Right cardiac atrium (tissue), 5 donors: ENCODE measurements at places on chromosomes 3 and 15.
A peak's percentile ranks its signal among the peaks of the same experiment; 100 is the strongest.

DNA sequence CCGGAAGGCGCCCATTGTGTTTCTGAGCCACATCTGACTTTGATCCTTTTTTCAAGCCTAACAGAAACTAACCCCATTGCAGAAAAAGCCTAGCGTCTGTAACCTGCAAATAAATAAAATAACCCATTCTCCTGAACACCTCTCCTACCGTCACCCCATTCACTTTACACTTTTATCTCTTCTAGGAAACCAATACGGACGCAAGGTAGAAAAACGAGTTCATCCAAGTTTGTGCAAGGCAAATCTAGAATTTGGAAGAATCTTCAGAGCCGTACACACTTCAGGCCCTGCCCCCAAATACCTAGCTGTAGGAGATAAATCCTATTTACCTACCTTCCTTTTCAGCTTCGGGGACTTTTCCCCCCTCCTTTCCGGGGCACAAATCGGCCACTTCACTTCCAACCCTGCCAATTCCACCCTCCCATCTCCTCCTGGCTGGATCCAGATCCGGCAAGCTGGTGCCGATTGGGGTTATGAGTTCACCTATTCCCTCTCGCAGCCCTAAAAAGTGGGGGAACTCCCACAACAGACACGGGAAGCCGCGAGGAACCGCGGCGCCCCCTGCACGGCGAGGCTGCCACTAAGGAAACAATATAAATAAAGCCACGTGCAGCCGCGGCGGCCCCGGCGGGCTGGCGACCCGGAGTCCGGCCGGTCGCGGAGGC lies 987 bp downstream of the PRTG start:
- DNase-seq, result no peak

DNA sequence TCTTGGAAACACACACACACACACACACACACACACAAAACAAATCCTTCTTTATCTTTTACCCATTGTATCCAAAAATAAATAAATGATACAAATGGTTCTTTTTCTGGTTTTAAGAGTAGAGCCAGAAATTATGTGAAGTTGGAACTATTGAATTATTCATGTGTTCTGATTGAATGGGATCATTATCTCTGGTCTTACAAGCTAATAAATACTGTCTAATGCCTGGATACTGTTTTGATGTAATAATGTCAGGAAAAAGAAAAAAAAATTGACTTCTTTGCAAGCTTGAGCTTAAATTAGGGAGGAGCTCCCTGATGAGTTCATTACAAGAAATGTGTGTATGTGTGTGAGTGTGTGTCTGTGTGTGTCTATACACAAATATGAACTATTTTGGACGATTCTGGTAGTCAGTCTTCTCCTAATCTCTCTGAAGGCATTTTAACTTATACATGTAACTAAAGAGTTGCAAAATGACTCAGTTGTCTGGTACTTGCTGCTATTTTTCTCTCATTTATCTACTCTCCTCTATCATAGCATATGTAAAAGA lies 507.2 kb upstream of the AGTR1 start:
- DNase-seq, result no peak

DNA sequence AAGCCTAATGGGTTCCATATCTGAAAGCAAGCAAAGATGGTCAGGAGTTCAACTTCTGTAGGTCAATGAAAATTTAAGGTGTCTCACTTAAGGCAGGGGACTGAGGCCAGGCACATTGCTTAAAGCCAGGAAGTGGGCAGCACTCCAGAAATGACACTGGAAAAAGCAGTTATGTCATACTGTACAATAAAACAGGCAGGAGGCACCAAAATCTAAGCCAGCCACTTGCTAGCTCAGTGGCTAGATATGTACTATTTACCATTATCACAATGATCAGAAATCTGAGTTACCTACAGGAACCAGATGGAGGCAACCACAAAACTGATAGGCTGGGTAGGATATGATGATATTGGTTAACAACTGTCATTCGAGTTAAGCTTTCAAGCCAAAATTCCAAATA lies 57.3 kb downstream of the FRMD5 start:
- no peak for DNase-seq

DNA sequence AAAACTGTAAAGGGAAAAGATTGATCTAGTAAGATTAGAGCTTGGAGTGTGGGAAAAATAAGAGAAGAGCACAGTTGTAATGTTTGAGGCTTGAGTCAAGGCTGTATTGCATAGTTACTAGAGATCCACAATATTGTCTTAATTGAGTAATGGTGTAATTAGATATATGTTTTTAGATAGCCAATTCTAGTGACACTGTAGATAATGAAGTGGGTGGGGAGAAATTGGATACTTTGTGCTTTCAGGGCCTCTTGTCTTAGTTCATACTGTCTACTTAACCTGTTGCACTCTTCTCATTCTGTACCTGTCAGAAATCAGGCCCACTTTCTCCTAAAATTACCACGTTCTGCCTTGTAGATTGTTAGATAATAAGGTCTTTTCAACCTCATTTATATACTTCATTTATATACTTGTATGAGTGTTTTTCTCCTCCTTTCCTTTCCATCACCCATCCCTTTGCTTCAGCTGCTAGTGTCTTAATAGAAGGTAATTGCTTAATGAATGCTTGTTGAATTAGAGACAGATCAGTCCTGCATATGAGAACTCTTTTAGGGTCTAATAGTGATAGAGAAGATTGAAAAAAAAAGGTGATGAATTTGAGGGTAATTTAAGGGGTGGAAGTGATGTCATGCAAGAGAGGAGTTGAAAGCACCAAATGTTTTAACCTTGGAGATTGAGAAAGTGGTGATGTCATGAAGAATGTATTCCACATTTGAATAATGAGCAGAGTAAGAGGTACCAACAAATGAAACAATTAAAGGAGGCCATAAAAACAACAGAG lies 32.0 kb downstream of the PIK3CA start:
- no peak for DNase-seq

GRCh38 chr15:31974855-31975829 lies 55.2 kb upstream of the CHRNA7 start:
- peak; percentile 67 for DNase-seq

DNA sequence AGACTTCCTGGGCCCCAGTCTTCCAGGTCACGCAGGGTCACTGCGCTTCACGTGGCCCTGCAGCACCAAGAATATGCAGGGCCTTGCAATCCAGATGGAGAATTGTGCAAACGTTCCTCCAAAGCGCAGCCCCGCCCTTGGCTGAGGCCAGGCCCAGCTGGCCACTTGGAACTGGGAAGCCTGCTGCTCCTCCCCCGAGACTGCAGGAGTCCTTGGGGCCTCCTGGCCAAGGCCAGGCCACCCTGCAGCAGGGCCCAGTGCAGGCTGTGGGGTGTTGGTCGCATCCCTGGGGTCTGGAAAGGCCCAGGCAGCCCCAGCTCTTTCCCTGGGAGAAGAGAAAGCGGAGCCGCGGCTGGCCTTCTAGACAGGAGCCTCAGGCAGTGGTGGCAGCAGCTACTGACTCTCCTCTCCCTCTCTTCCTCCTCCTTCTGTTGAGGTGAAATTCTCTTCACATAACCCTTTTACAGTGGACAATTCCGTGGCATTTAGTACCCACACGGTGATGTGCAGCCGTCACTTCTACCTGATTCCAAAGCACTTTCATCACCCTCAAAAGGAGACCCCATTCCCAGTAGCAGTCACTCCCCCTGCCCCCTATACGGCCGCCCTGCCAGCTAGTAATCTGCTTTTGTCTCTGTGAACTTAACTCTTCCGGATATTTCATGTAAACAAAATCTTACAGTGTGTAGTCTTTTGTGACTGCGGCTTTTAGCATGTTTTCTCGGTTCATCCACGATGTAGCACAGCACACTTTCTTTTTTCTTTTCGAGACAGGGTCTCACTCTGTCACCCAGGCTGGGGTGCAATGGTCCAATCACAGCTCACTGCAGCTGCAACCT lies 103.9 kb downstream of the TMEM266 start:
- peak; percentile 90 for DNase-seq

DNA sequence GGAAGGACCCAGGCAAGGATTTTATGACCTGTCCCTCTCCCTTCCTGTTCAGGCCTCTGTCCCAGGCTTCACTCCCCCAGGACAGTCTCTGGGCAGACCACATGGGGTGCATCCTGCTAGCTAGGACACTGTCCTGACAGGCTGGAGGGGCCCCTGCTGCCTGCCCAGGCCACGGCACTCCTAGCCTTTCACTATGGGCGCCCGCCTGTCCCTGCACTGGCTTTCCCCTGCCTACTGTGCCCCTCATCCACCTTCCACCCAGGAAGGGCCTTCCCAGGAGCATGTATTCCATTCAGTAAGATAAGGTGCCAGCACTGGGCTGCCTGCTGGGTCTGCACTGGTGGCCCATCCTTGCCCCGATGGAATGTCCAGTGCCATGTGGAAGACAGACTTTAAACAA lies 145.3 kb downstream of the DNAJB8 start:
- DNase-seq, result no peak

DNA sequence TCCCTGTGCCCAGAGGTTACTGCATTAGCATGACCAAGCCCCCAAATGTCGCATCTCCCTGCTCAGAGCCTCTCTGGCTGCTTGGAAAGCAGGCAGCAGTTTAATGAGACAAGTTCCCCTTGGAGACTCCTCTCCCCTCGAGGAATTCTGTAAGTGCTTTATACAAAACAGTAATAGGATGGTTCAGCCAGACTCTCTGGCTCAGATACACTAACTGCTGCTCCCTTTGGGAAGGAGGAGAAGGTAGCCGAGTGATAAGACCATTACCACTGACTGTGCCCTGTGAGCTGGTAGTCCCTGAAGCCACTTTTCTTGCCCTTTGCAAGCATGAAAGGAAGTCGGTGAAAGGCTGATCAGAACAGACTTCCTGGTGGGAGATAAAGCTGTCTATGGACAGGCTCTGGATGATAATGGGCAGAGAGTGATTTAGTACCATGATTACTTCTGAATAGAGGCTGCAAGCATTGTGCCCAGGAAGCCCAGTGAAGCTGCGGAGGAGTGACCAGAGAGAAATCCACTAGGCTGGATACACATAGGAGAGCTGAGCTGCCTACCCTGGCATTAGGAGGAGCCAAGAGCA lies 100.8 kb downstream of the SEMA6D start:
- DNase-seq, result no peak

DNA sequence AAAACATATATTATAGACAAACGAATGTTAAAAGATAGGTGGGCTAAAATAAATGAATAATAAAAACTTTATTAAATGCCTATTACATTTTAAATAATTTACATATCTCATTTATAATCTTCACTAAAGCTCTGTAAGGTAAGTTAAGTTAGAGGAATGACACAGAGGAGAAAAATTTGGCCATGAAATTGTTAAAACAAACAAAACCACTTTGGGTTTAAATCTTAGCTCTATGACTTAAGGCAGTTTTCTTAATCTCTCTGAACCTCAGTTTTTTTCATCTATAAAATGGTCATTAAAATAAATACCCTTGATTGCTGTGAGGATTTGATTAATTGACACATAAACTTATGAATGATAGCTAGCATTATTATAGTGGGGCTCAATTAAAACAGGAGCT lies 404.8 kb upstream of the ATP11B start:
- no peak for DNase-seq

GRCh38 chr3:100635273-100635701 lies 25.9 kb downstream of the ADGRG7 start:
- no peak for DNase-seq

DNA sequence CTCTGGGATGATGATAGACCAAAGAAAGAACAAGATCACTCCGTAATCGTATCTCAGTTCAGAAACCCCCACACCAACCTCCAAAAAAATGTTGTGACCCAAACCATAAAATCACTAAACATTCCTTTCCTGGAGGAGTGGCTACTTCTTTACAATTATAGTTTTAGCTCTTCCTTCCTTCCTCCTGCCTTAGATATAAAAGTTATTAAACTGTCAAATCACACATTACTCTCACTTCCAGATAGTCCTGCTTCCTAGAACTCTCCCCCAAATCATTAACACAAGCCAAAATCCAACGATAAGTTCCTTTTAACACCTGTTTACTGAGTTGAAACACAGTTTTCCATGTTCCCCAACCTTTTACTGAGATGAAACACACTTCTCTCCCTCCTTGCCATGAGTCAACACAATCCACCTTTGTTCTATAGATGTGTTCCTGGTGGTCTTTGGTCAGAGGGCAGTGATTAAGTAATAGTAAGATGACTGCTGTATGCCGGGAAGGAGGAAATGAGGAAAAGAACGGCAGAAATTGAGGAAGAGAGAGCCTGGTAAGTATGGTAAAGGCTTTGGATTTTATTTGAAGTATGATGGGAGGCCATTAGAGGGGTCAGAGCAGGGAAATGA lies 8.3 kb upstream of the CRYGS start:
- DNase-seq, result no peak

GRCh38 chr3:134282659-134283047 lies 32.0 kb upstream of the RYK start:
- no peak for DNase-seq

- DNase-seq, result no peak
These were observed 179.6 kb downstream of the EPHB1 start for GRCh38 chr3:134974624-134975023.

- DNase-seq, result no peak
These were observed 34.8 kb downstream of the CCDC80 start for GRCh38 chr3:112606098-112606497.

- DNase-seq, result no peak
These were observed 35.9 kb upstream of the PPP2R3A start for GRCh38 chr3:135929670-135930069.
